Activated CD8-positive, alpha-beta memory T cell treated with anti-CD3 and anti-CD28 coated beads for 1 hour (primary cell): ENCODE measurements at places on chromosomes 11 and 22.

GRCh38 chr11:119134389-119134978 is 13.1 kb downstream of the HINFP start:
- no peak for DNase-seq

DNA sequence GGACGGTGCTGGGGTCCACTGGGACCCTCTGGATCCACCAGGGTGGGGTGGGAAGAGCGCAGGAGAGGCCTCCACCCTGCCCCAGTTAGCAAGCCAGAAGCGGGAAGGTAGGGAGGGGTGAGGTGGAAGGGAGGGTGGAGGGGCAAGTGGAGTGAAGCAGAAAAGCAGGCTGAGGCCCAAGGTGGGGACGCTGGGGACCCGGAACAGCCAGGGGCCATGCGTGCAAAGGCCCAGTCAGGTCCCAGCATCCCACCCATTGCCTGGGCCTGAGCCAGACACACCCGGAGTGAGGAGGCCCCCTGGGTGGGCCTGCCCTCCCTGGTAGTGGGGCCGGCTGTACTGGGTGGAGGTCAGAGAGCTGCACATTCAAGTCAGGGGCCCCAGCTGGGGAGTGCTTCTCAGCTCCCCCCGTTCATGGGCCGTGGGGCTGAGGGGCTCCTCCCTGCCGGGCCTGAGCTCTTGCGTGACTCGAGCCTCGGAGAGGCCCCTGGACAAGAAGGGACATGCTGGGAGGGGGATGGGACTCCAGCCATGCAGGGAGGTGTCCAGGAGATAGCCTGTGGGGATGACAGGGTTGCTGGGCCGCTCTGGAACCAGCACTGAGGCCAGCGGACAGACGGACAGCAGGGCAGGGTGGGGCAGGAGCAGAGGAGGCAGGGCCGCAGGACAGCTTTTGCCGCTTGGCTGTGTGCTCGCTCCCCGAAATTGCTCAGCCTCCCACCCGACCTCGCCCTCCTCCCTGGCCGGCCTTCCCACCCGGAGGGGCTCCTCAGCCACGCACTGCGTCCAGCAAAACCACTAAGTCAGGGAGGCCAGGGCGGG is 7.7 kb downstream of the TNNT3 start:
- DNase-seq, result no peak

GRCh38 chr11:86636275-86636674 is 36.1 kb downstream of the ME3 start:
- DNase-seq, result no peak

DNA sequence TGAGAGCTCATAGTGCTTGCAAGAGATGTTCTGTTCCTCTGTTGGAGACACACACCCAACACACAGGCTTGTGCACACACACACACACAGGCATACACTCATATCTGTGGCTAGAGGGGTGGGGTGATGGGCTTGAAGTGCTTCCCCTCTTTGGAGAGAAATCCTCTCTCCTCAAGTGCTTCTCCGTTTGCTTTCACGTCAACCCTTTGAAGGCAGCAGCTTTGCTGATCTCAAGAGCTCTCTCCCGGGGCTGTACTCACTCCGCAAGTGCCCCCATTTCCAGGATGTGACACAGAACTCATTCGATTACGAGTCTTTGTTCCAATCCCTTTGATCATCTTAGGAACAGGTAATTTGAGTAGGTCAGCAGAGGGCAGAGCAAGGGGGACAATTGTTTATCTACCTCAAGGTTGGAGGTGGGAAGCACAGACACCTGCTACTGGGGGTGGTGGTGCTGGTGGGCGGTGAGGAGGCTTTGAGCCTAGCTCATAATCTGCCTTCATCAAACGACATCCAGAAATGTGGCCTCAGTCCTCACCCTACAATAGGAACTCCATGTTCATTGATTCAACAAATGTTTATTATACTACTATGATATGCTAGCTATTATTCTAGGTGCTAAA is 529.8 kb upstream of the CADM1 start:
- no peak for DNase-seq

DNA sequence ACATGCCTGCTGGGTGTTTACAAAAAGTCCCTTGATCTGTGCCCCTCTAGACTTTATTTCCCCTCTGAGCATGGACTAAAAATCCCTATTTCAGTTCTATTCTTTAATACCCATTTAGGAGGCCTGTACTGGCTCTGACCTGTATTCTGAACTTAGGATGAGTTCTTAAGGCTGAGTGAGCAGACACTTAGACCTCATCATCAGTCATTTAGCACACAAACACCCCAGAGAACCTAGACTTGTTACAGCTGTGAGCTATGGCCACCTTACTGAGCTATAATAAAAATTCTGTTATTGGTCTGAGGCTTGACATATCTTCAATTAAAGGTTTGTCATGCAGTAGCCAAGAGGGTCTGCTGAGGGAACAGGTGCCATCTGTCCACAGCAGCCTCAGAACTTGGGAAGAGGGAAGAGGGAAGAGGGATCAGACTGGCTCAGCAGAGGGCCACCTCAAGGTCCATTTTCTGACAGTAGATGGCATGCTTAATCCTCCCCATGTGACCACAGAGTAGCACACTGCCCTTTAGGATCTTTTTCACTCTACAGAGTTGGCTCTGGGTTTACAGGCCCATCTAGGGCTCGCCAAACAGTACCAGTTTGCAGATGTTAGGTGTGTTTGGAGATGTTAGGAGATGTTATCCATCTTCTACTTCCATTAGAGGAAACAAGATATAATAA is 30.2 kb upstream of the RRM1 start:
- DNase-seq, result no peak

DNA sequence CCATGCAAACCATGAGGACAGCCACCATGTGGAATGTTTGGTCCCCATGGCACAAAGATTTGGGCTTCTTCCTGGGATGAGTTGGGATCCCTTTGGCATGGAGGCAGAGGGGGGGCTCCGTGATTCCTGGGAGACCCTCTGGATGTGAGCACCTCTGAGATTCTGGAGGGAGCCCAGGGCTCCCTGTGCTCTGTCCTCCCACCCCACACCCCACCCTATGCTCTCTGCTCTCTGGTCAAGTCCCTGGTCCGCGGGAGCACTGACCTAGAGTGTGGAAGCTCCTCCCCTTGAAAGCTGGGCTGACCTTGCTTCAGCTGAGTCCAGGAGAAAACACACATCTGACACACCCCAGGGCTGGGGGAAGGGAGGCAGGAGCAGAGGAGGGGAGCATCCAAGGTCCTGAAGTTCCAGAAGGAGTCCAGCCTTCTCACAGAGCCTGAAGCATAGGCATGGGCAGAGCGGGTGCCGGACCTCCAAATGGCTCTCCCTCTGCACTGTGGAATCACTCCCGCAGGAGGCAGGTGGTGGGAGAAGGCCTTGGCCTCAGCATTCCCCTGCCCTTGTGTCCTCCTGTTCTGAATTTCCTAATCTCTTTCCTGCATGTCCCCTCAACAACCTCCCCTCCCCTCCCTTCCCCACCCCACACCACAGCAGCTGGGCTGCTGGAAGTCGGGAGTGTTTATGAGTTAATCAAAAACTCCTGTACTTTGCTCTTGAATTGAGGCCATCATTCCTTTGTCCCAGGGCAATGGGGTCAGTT is 25.7 kb upstream of the OAF start:
- DNase-seq, result no peak

GRCh38 chr22:29348956-29349355 is 33.5 kb upstream of the RASL10A start:
- DNase-seq, result no peak

GRCh38 chr11:61131186-61131585 is 28.9 kb downstream of the CD5 start:
- DNase-seq, result no peak

GRCh38 chr22:17322511-17322910 is 46.7 kb upstream of the CECR2 start:
- no peak for DNase-seq

GRCh38 chr11:69647390-69647748 is 6.4 kb downstream of the CCND1 start:
- DNase-seq, result no peak

- no peak for DNase-seq
These were observed 102.0 kb upstream of the HSD17B12 start for GRCh38 chr11:43578346-43579170.

GRCh38 chr11:104404231-104405175 is 240.6 kb upstream of the PDGFD start:
- DNase-seq, result no peak

- no peak for DNase-seq
These were observed 499.3 kb upstream of the TENM4 start for GRCh38 chr11:79940165-79940564.

- DNase-seq, result no peak
These were observed 75.4 kb upstream of the DDI1 start for GRCh38 chr11:103961010-103961409.

DNA sequence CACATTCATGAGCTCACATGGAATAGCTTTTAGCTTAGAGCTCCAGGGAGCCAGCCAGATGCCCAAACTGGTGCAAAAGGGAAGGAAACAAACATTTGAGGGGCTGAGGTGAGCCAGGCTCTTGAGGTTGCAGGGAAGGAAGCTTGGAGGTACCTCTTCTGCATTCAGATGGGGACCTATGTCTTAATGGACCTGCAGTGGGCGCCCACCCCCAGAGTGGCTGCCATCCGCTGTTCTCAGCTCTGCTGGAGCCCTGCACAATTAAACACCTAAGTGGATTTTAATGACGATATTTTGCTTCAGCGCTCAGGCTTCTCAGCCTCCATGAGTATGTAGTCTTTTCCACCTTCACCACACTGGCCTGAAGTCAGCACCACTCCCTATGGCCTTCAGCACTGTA is 100.8 kb downstream of the LDLRAD3 start:
- DNase-seq, result no peak

GRCh38 chr11:93840981-93841380 is 9.4 kb downstream of the VSTM5 start:
- DNase-seq, result no peak

GRCh38 chr11:128411812-128412211 is 175.5 kb downstream of the ETS1 start:
- DNase-seq, result no peak

- peak; percentile 56 for DNase-seq
These were observed 15.2 kb upstream of the SORL1-AS1 start for GRCh38 chr11:121467965-121468364.

GRCh38 chr11:123316003-123316402 is 114.1 kb upstream of the GRAMD1B start:
- DNase-seq, result no peak

- DNase-seq, result no peak
These were observed 127.4 kb upstream of the ANO5 start for GRCh38 chr11:22065472-22065871.

DNA sequence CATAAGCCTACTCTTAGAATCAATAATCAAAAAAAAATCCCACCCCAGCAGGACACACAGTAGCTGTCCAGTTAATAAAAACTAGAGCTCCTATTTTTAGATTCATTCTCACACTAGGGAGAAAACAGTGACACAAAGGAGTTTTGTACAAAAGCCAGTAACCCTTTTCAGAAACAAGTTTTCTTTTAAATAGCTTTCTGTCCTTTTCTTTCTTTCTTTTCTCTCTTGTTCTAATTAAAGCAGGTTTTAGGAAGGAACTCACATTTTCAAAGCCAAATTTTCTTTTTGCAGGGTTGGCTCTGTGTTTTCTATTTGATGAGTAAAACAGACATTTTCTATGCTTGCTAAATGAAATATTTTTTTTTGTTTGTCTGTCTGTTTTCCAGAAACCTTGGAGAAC is 1390.7 kb downstream of the FAM181B start:
- no peak for DNase-seq

DNA sequence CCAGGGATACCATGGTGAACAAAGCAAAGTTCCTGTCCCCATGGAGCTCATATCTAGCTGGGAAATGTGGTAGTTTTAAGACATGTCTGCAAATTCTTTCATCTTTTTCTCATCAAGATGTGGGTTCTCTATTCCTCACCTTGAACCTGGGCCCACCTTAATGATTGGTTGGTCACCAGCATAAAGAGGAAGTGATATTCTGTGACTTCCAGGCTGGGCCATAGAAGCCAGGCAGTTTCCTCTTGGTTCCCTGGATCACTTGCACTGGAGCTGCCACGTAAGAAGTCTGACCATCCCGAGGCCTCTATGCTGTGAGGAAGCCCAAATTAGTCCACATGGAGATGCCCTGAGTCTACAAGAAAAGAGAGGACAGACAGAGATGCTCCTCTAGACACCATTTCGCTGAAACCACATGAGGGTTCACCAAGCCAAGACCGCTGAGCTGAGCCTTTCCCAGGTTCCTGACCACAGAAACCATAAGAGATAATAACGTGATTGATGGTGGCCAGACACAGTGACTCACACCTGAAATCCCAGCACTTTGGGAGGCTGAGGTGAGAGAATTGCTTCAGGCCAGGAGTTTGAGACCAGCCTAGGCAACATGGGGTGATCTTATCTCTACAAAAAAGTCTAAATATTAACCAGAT is 119.5 kb upstream of the ISX start:
- DNase-seq, result no peak

DNA sequence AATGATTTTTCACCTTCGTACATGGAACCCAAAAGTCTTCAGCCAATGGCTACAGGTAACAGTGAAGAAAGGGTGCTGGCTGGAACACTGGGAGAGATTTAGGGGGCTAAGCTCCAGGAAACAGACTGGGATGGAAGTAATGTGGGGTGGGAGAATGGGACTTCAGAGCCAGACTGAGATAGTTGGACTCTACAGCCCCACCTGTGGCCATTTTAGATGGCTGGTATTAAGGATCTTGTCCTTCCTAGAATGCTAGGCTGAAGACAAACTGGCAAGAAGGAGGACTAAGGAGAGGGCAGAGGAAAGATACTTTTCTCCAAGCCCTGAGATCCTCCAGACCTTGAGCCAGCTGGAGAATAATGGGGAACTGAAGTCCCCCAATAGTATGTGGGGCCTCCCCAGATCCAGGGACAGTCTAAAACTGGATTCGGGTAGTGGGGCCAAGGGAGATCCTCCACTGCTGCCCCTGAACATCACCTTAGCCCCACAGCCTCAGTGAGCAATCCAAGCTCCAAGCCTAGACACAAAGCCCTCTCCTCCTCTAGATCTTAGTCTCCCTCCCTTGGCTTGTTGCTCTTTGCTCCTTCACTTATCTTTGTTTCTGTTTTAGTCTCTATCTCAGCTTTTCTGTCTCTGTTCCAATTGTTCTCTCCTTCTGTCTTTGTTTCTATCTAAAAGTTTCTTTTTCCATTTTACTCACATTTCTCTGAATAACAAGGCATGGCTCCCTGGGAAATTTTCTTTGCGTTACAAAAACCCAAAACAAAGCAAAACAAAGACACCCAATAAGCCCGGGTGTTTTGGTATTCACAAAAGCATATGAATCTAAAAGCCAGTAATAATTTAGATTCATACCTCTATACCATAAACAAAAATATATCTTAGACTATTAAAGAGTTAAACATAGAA is 16.2 kb upstream of the RRAS2 start:
- no peak for DNase-seq

GRCh38 chr11:118881228-118881627 is 2.5 kb upstream of the CXCR5 start:
- no peak for DNase-seq

DNA sequence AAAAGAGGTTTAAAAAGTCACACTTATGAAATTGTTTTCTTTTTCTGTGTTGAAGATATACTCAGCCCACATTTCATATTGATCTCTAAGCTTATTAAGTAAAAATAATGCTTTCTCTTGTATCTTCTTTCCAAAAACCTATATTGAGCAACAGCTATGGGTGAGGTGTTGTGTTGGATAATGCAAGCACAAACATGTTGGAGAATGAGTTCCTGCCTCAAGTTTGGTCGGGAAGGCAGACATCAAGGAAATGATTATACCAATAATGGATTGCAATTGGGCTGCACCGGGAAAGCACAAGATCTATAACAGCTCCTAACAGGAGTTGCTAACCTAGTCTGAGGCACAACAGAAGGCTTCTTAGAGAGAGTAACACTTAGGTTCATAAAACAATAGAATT is 308.9 kb upstream of the MPPED2 start:
- DNase-seq, result no peak

- DNase-seq, result no peak
These were observed 181.9 kb upstream of the ANO3 start for GRCh38 chr11:26150031-26150430.

- no peak for DNase-seq
These were observed 119.0 kb upstream of the FGF3 start for GRCh38 chr11:69938206-69938605.
